A549 treated with RU486 at 1 μM for 4 hours (cell line): ENCODE measurements at places on chromosomes 7 and 10. TPM values are rescaled to one million over a fixed set of nuclear protein-coding genes. Genes with fewer than 3 reads are reported as not detected.

HABP2 gene
- total RNA-seq = 0.05 to 0.21 TPM (median 0.09 TPM) in 5 replicates

HDAC9 gene
- 0.15 to 0.38 TPM (median 0.22 TPM) in 5 replicates for total RNA-seq

RASSF4 gene
- 1.1 to 2.0 TPM (median 1.4 TPM) in 5 replicates for total RNA-seq

GPR85 gene
- not detected in 5 replicates for total RNA-seq

OPALIN gene
- not detected in 5 replicates for total RNA-seq

SVOPL gene
- 0.12 TPM in 1 of 5 replicates, not detected in the others for total RNA-seq

MAP3K8 gene
- 15.7 to 20.7 TPM (median 19.1 TPM) in 5 replicates for total RNA-seq

FGFR2 gene
- total RNA-seq = 0.42 to 1.0 TPM (median 0.64 TPM) in 5 replicates

CFAP69 gene
- 1.3 to 4.3 TPM (median 1.8 TPM) in 5 replicates for total RNA-seq
